Smooth muscle cell of the coronary artery (primary cell): ENCODE measurements at places on chromosomes 2 and 18. TPM values are rescaled to one million over a fixed set of nuclear protein-coding genes. Genes with fewer than 3 reads are reported as not detected.

COX5B gene
- 208 and 444 TPM in 2 replicates for total RNA-seq

C2orf92 gene
- 0.23 and 0.75 TPM in 2 replicates for total RNA-seq

KCNG3 gene
- total RNA-seq = not detected in 2 replicates

SPATA3 gene
- not detected in 2 replicates for total RNA-seq

CAVIN2 gene
- 18.4 and 57.7 TPM in 2 replicates for total RNA-seq

UGT1A4 gene
- total RNA-seq = not detected in 2 replicates

SERPINB4 gene
- 3.7 TPM in 1 of 2 replicates, not detected in the other for total RNA-seq

DNAH7 gene
- 0.53 and 0.94 TPM in 2 replicates for total RNA-seq

PROC gene
- total RNA-seq = 0.30 TPM in 1 of 2 replicates, not detected in the other

SNRNP27 gene
- total RNA-seq = 15.1 and 35.6 TPM in 2 replicates

MARCHF4 gene
- total RNA-seq = 0.12 and 2.9 TPM in 2 replicates

VAMP5 gene
- 65.5 and 97.5 TPM in 2 replicates for total RNA-seq

CFAP210 gene
- total RNA-seq = not detected in 2 replicates

CHRNG gene
- not detected in 2 replicates for total RNA-seq
